ENCODE measurements at places on chromosomes 11 and 22.
A peak's percentile ranks its signal among the peaks of the same experiment; 100 is the strongest.

GRCh38 chr22:39311592-39312400, 7.6 kb downstream of the RPL3 start:
- peak; percentile 60 for DNase-seq

DNA sequence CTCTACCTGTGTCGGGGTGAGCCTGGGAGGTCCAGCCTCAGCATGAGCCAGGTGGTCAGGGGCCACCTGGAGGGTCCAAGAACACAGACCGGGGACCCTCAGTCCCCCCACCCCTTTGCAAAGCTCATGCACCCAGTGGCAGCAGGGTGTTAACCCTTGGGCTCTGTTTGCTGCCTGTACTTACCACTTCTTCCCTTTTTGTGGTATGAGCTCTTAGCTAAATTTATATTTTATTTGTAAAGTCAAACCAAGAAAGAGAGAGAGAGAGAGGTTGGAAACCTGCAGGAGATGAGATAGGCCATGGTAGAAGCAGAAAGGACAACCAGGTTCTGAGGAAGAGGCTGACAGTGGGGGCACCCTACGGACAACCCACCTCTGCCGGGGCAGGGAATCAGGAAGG, 29.9 kb downstream of the IL10RA start:
- DNase-seq, result no peak

GRCh38 chr11:76153571-76153923, 52.8 kb downstream of the WNT11 start:
- DNase-seq, result no peak

DNA sequence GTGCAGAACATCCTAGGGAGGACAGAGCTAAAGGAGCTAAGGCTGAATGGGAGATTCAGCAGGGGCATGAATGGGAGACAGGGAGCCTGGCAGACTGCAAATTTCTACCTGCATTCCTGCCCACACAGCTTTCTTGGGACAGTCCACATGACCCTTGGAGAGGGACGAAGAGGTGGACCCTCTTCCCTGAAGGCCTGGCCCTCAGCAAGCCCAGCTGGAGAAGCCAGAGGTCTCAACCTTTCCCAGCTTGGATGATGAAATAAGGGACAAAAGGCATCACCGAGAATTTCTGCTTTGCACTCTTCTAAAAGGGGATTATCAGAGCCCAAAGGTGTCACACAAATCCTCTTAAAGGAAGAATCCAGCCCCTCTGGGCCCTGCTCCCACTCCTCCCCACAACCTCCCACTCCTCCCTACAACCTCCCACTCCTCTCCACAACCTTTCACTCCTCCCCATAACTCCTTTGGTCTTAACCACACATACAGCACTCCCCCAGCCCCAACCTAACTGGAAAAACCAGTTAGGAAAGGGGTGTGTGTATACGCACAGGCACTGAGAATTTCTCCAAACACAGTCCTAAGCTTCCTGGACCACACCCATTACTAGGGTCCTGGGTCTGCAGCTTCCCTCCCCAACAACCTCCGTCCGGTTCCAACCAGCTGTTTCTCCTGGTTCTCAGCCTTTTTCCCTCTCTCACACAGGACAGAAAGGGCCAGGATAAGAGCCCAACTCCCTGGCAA, 38.4 kb downstream of the RPL27A start:
- DNase-seq, result no peak
